ENCODE measurements at places on chromosomes 5 and 9.

DNA sequence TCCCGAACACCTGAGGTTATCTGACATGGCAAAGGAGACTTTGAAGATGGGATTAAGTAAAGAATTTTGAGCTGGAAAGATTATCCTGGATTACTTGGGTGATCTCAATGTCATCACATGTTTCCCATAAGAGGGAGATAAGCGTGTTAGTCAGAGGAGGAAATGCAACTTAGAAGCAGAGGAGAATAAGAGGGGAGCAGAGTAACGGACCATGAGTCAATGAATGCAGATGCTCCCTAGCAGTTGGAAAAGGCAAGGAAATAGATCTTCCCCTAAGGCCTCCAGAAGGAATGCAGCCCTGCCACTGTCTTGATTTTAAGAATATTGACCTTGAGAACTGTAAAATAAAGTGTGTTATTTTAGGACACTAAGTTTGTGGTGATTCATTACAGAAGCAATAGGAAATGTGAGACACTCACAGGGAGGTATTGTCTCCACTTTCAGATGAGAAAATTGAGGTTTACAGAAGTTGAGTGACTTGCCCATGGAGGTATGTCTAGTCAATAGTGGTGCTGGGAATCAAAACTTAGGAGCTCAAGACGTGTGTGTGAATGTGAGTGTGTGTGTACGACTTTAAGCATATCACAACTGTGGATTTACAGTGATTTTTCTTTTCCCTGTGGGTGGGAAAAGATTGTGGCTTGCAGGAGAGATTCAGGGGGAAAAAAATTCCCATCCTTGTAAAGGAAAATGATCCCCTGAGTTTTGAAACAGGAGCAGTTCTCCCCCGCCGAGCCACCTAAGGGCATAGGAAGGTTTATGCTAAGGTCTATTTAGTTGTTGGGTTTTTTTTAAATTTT, 125.3 kb downstream of the TRIM32 start:
- DNase-seq, result no peak

DNA sequence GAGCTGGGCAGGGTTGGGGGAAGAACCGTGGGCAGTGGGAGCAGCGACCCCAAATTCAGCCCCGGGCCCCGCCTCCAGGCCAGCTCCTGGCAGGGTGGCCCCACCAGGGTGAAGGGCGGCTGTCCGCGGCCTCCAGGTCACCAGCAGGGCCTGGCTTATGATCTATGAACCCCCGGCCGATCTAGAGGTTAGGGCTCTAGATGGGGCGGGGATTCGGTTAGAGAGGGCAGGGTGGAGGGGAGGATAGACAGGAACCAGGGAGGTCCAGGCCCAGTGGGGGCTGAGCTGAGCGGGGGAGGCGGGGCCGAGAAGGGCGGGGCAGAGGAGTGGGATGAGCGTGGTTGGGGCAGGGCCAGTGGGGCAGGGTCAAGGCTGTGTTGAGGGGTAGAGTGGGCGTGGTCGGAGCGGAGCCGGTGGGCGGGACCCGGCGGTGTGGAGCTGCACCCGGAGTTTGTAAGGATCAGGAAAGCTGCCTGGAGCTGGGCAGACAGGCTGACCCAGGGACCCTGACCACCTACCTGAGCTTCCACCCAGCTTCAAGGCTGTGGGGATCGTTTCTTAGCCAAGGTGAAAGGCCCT, 29.3 kb upstream of the OBP2B start:
- DNase-seq, result peak; percentile 67

DNA sequence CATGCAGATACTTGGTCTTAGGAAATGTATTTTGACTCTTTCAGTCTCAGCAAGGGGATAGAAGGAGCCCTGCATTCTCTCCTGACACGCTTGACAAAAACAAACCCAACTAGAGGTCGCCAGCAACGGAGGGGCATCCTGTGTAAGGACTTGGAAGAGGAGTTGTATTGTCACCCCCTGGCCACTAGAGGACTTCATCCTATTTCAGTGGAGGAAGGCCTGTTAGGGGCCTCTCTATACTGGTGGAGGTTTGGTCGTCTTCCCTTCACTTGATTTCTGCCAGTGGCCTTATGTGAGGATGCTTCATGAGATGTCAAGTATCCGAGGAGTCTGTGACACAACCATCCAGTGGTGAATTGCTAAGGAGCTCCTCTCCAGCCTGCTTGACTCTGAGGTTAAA, 122.8 kb upstream of the STC2 start:
- DNase-seq, result peak; percentile 37

- DNase-seq, result no peak
Measured at GRCh38 chr5:141528291-141528984, 39.6 kb downstream of the PCDHGC5 start.

DNA sequence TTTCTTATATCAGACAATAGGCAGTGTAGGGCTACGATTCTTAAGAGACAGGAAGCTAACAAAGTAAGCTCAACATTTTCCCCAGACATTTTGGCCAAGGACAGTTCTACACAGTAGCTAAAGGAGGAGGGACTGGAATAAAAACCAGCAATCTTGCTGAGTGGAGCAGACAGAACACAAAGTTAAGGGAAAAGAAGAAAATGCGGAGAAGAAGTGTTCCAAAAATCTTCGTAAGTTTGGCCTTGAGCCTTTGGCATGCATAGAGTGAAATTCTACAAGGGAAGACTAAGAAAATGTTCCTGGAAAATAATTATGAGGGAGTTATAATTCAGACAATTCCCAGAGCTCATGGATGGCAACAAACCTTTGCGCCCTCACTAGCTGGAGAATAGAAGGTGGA, 748.0 kb upstream of the CTNND2 start:
- no peak for DNase-seq

GRCh38 chr5:120568711-120569110, 104.6 kb downstream of the PRR16 start:
- peak; percentile 53 for DNase-seq

GRCh38 chr5:78505860-78506259, 142.7 kb downstream of the LHFPL2 start:
- DNase-seq, result no peak

Measured in EL (cell line).